Activated gamma-delta T cell (primary cell): ENCODE measurements at places on chromosomes 5 and 9.

GRCh38 chr9:98087420-98088354 lies 31.2 kb downstream of the NANS start:
- no peak for DNase-seq

DNA sequence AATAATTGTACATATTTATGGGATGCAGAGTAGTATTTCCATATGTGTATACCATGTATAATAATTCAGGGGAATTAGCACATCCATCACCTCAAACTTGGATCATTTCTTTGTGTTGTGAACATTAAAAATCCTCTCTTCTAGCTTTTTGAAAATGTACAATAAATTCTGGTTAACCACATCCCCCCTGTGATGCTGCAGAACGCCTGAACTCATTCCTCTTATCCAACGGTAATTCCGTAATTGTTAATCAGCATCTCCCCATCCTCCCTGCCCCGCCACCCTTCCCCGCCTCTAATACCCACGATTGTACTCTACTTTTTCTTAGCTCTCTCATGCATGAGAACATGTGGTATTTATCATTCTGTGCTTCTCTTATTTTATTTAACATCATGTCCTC lies 127.7 kb upstream of the ANKRD55 start:
- no peak for DNase-seq

GRCh38 chr9:122806661-122807060 lies 6.7 kb downstream of the OR1K1 start:
- DNase-seq = no peak

- DNase-seq = no peak
Observed at GRCh38 chr5:6543346-6543730, 89.5 kb downstream of the NSUN2 start.

DNA sequence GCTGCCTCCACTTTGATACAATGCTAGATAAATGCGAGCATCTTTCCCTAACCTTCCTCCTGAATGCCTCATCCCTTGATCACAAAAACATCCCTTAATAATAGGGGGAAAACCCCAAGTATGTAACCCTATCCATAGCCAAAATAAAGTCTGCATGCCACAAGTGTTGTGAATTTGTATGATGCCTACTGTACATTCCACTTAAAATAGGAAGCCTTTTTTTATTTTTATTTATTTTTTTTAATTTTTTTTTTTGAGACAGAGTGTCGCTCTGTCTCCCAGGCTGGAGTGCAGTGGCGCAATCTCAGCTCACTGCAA lies 207.0 kb downstream of the AOPEP start:
- no peak for DNase-seq

- no peak for DNase-seq
Observed at GRCh38 chr5:76406673-76407072, 3.6 kb downstream of the IQGAP2 start.

DNA sequence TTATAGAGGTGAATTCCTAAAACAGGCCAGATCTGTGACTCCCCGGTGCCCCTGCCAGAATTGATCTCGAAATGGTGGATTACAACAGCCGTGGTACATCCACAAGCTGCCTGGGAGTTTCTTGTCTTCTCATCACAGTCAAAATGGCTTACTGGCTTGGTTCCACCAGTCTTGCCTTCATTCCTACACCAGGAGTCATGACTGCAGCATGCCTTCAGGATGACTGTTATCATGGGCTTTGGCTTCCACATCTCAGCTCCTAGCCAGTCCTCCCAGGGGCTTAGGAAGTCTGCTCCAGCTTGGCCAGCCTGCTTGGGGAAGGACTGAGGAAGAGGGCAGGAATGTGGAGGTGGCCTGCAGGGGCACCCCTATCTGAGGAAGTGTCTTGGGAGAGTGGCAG lies 132.9 kb upstream of the NR3C1 start:
- no peak for DNase-seq

DNA sequence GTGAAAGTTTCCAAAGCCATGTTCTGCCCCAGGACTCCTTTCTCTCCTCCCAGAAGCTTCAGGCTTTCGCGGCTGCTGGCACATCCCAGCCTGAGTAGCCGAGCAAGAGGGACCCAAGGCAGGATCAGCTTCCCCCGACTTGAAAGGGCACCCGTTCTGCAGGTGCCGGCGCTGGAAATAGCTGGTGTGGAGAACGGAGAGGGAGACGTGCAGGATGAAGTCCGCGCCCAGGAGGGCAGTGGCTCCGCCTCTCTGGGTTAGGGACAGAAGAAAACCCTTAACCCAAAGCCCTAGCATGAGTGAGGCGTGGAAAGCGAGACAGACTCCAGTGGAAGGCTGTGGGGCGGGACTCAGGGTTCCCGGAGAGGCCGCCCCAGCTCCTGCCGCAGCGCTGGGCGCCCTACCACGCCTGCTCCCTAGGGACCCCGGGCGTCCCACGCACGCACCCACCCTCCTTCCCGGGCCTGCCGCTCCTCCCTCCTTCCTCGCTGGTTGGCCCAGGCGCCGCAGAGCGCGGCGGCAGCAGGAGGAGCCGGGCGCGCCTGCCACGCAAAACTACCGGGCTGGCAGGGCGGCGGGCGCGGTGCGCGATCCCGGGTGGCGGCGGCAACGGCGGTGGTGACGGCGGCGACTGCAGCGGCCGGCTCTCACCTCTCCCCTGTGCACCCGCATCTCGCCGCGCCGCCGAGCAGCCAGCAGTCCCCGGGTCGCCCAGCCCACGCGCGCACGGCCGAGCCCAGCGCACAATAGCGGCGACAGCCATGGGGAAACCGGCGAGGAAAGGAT lies at the start of gene SLC1A1:
TSS of gene SLC1A1 (plus strand) at position 550 of the 786 bp plus-strand sequence. CDS start at position 762, 212 bp downstream.
- DNase-seq = peak; percentile 14
